Stimulated activated CD8-positive, alpha-beta memory T cell treated with anti-CD3 and anti-CD28 coated beads, Interleukin-4, amount 100 ng/mL, for 1 hour (primary cell): ENCODE measurements at places on chromosomes 3 and 15.

DNA sequence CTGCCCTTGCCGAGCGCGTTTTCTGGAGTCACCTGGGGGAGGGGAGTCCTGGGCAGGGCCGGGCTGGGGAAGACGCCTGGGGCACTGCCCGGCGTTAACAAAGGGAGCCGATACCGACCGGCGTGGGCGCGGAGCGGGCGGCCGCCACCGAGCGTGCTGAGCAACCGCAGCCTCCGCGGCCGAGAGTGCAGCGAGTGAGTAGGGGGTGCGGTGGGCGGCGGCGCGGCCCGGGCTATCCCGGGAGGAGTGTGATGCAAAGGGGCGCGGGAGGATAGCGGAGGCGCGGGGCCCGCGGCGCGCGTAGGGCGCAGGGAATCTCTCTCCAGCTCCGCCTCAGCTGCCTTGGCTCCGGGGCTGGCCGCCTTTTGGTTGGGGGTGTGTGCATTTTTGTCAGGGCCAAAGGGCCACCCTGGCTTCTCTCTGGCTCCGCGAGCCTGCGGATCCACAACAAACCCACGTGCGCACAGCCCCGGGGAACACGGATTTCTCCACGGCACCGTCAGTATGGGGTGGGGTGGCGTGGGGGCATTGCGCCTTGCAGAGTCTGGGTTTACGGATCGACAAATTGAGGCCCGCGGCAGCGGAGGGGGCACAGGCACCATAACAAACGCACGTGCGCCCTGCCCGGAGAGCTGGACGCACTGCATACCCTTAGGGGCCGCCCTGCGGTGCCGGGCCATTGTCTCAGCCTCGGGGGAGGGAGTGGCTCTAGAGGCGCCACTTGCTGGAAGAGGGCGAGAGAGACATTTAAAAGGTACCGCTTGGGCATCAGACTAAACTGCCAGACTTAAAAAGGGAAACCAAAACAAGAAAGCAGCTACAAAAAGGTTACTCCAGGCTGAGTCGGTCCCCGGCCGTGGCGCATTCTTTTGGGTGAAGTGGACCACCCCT lies 560 bp downstream of the ST6GAL1 start:
- DNase-seq = peak; percentile 26

DNA sequence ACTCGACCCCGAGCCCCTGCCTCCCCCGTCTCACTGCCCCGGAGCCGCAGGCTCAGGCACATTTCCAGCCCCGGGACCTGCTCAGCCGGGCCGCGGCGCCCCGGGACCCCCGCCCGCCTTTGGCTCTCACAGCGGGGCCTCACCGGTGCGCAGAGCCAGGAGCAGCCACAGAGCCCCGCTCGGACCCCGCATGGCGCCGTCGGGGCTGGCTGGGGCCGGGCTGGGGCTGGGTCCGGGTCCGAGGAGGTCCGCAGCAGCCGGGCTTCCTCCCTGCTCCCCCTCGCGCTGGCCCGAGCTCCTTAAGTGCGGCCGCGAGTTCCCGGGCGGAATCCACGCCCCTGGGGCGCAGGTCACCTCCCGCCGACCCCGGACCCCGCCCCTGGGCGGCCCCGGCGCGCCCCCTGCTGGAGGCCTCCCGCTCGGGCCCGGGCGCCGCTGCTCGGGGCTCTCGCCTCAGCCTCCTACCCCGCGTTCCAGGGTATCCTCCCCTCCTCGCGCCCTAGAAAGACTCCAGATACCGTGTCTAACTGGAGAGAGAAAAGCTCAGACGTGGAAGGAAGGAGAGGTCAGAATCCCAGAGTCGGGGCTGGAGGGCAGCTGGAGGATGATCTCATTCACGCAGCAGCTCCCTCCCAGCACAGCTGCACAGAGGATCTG lies at the start of gene MELTF:
MELTF (minus strand) TSS at position 307 of the 657 bp plus-strand sequence; CDS start at position 192, 115 bp downstream.
- peak; percentile 52 for DNase-seq

DNA sequence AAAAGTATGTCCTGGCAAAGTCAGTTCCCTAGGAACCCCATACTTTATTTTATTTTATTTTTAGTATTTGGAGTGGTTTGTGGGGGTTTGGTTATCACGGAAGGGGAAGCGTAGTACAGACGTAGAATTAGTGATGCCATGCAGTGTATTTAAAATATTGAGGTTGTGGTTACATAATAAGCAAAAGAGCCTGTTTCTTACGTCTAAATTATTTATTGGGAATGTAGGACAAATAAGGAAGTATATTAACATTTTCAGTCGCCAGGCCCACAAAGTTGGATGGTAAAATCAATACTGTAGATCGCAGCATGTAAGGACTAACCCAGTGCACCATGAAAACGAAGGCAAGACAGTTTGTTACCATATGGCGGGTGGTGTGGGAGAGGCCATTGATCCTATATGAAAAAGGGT lies 558 bp downstream of the DTWD1 start:
- DNase-seq = no peak

DNA sequence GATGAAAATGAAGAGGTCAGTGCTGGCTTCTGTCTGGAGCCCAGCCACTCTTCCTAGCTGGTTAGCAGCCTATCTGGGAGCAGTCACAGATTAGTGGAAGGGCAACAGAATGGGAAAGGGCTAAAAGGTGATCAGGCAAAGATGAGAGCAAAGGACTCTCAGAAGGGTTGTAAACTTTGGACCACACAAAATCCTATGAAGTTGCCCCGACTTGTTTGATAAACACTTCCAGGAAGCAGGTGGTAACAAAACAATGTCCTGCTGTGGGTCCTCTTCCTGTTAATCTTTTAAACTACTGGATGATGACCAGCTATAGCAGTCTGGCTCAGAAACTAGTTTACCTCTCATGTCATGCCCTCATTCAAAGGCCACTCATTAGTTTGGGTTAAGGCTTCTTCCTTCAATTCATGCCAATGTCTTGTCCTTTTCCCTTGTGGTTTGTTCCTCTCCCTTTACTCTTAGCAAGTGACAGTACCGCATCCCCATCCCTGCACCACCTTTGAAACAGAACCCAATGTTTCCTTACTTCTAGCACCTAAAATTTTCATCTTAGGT lies 19.2 kb downstream of the POLG start:
- no peak for DNase-seq

DNA sequence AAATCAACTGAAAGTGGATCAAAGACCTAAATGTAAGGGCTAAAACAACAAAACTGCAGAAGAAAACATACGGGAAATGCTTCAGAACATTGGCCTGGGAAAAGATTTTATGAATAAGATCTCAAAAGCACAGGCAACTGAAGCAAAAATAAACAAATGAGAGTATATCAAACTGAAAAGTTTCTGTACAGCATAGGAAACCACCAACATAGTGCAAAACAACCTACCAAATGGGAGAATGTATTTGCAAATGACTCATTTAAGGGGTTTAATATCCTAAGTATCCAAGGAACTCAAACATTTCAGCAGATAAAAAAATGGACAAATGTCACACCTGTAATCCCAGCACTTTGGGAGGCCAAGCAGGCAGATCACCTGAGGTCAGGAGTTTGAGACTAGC lies 489.1 kb downstream of the ROBO1 start:
- no peak for DNase-seq

DNA sequence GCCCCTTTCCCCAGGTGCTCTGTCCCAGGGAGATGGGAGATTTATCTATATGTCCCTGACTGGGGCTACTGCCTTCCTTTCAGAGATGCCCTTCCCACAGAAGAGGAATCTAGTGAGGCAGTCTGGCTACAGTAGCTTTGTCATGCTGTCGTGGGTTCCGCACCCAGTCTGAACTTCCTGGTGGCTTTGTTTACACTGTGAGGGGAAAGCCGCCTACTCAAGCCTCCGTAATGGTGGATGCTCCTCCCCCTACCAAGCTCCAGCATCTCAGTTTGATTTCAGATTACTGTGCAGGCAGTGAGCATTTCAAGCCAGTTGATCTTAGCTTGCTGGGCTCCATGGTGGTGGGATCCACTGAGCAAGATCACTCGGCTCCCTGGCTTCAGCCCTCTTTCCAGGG lies 35.4 kb upstream of the SLC7A14 start:
- DNase-seq = no peak

- DNase-seq = no peak
These were observed at the start of gene CASR for GRCh38 chr3:122183521-122183892. CASR (plus strand) TSS chr3:122183668; CDS start chr3:122254190, 70,522 bp downstream.

GRCh38 chr3:153244961-153245360 lies 82.9 kb downstream of the RAP2B start:
- DNase-seq = no peak

DNA sequence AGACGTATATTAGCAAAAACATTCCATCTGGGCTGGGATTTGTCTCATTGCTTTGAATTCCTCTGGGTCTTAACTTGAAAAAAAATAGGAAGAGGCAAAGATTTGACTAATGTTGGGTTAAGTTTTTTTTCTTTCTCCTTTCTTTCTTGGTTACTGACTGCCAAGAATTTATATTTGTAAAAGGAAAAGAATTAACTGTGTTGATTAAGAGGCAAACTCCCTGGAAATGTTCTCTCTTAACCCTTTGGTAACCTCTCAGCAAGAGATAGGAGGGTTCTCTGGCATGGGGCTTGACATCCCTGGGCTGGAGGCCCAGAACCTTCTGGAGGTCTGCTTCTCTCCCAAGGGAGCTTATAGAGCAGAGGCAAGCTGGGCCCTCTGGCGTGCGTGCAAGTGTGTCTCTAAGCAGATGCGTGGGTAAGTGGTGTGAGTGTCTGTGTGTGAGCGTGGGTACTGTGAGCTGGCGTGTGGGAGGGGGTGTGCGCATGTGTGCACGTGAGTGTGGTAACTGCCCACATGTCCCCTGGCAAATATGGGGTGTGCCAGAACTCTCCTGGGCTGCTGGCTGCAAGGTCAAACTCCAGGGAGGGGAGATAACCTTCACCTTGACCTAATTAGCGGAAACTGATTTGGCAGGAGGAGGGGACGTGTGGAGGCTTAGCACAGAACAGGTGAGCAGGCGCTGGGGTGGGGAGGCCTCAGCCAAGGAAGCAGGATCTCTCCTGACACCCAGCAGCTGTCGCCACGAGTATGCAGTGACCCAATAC lies 49.4 kb upstream of the MAGEF1 start:
- DNase-seq = no peak

GRCh38 chr15:34886134-34886533 lies 83.4 kb downstream of the AQR start:
- DNase-seq = no peak

DNA sequence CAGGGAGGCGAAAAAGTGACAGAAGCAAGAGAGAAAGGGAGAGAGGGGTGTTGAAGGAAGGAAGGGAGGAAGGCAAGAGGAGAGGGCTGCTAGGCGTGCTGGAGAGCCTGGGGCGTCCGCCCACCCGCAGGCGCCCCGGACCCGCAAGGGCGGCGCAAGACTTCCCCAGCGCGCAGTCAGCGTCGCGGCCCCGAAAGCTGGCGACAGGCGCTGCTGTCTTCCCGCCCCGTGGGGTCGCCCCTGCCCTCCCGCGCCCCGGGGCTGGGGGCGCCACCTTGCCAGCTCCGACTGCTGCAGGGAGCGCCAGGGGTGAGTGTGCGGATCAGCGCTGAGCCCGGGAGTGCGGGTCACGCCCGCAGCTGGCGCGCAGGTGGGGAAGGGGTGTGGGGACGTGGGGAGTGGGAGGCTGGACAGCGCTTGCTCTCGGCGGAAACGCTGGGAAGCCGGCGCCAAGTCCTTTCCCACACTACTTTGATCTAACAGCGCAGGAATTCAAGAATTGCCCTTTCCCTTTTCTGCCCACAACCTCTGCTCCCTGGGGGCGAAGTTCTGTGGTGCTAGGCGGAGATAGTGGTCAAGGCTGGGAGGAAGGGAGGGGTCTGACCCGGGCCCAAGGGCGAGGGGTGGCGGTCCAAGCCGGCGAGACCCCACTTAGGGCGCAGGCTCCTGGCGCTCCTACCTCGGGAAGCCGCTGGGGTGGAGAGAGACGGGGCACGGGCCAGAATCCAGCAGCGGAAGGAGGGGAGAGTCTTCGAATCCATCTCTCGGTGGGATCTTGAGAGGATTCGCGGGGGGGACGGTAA lies 266.1 kb downstream of the CGGBP1 start:
- DNase-seq = no peak

GRCh38 chr3:126156468-126156867 lies 23.9 kb downstream of the ALDH1L1 start:
- no peak for DNase-seq

GRCh38 chr3:45929042-45929679 lies 14.1 kb upstream of the CXCR6 start:
- no peak for DNase-seq

GRCh38 chr3:48950051-48950450 lies 31.4 kb downstream of the ARIH2 start:
- no peak for DNase-seq

DNA sequence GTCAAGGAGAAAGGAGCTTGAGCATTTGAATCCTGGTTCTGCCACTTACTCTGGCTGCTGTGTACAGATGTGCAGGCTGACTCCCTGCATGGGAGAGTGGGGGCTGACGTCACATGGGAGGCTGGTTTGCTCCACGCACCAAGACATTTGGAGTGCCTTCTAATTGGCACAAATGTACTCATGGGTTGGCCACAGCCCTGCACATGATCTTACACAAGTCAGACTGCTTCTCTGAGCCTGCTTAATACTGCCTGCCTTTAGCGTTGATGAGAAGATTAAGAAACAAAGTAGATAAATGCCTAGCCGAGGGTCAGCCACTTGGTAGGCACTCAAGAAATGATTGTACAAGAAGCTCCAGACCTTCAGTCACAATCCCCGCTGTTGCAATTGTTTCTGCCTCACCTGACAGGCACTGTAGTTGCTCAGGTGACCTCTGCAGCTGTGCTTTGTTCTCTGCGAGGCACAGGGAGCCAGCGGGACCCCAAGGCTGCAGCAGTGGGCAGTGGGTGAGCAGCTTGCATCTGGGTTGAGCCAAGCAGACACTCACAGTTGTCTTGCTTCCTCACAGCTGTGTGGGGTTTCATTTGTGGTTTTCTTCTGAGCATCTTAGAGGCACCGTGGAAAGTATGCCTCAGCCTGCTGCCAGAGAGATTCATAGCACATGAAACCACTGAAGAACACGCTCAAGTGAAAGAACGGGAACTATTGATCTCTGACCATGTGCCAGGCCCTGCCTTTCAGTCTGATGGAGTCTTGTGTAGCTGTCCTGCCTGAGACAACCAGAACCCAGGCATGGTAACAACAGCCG lies 33.1 kb downstream of the GRK7 start:
- DNase-seq = peak; percentile 50

- no peak for DNase-seq
These were observed 56.0 kb downstream of the KBTBD12 start for GRCh38 chr3:127970966-127971592.

DNA sequence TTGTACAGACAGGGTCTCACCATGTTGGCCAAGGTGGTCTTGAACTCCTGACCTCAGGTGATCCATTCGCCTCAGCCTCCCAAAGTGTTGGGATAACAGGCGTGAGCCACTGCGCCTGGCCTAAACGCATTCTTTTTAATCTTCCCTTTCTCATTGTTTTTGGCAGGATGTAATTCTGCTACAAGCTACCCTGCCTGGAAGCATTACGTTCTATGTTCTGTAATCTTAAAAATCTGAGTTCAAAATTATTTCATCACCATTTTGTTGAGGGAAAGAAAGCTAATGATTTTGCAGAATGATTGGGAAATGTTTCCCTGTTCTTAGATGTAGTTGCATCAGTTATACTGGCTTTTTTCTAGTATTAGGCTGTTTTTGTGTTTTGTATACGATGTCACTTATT lies 71.5 kb downstream of the RGMA start:
- DNase-seq = no peak
